ENCODE measurements at places on chromosomes 13 and 19.

DNA sequence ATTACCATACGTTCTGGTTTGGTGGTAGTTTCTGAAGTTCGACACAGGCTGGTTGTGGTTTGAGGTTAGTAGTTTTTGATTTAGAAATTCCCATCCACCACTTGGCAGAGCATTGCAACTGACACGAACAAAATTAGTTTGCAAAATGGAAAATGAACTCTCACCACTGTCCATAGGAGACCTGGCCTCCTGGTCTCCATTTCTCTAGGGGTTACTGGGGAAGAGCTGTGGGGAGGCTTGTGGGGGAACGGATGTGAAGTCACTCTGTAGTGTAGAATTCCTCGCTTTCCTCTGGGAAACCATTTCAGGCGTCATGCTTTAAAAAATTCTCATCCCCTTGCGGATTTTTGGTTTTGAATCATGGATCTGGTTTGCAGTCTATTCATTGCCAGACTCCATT lies 321.5 kb upstream of the MAB21L1 start:
- DNase-seq = no peak

GRCh38 chr19:56189785-56190184 lies 7.8 kb downstream of the ZSCAN5B start:
- DNase-seq = no peak

DNA sequence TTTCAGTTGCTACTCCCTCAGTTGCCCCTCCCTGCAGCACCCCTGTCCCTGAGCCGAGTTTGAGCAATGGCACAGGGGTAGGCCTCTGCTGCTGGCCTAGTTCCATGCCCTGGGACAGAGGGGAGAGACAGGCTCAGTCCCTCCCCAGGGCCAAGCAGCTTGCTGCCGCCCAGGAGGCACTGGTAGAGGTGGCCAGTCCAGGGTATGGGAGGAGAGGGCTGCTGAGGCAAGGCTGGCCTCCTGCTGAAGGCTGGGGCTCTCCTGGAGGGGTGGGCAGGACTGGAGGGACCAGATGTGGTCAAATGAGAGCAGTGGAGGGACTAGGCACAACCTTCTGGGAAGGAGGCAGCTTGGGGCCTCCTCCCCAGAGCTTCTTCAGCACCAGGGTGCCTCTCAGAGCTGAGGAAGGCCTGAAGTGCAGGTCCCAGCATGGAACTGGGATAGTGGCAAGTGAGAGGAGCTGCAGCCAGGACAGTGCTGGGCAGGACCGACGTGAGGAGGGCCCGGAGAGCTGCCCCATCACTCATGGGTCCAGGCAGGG lies 29.8 kb upstream of the VSTM2B start:
- DNase-seq = no peak

DNA sequence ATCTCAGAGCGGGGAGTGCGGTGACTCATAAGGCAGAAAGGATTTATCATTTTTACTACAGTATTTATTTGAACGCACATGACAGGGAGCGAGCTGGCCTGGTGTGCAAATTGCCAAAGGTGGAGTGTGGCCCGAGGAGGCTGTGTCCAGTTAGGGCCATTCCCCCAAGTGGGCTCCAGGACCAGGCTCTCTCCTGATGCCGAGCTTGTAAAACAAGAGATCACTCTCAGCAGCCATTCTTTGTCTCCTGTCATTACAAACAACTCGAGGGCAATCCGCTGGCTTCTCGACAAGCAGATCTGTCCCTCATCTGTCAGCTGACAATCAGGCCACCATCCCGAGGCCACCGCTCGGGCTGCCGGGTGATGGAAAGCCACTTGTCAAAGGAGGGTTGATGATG lies 418.9 kb downstream of the ZNF536 start:
- no peak for DNase-seq

GRCh38 chr19:5822181-5822844 lies 17.2 kb downstream of the FUT6 start:
- no peak for DNase-seq

DNA sequence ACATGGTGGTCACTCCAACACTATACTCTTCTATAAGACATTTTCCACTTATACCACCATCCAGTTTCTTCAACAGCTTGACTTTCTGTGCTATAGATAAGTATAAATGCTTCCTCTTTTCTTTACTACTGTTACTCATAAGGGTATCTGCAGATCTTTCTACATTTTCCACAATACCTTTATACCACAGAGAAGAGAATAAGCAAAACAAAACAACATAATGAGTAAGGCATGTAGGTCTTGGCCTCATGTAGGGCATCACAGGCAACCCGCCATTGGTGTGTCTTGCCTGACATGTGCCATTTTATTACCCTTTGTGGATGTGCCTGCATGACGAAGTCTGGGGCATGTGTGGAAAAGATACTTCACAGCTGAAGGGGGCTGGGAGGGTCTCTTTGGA lies 265.3 kb upstream of the STARD13 start:
- DNase-seq = no peak

- no peak for DNase-seq
Measured at GRCh38 chr13:73544175-73544574, 485.4 kb downstream of the KLF5 start.

DNA sequence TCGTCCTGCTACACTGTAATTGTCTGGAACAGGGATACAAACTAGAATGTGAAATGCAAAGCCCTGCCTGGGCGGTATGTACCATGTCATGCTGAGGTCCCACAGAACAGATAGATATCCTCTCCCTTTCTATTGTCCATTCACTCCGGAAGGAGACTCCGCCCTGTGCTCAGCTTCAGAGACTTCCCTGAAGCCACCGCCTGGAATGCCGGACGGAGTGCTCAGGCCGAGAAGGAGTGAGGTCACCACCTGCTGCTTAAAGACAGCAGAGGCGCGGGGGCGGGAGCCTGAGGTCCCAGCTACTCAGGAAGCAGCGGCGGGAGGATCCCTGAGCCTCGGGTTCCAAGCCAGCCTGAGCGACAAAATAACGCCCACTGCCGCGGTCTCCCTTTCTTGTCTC lies 890 bp upstream of the ZNF611 start:
- no peak for DNase-seq

Data from stimulated activated CD8-positive, alpha-beta memory T cell treated with anti-CD3 and anti-CD28 coated beads, Interleukin-4, amount 100 ng/mL, for 24 hours (primary cell).